ENCODE measurements at places on chromosomes 6 and 20.

DNA sequence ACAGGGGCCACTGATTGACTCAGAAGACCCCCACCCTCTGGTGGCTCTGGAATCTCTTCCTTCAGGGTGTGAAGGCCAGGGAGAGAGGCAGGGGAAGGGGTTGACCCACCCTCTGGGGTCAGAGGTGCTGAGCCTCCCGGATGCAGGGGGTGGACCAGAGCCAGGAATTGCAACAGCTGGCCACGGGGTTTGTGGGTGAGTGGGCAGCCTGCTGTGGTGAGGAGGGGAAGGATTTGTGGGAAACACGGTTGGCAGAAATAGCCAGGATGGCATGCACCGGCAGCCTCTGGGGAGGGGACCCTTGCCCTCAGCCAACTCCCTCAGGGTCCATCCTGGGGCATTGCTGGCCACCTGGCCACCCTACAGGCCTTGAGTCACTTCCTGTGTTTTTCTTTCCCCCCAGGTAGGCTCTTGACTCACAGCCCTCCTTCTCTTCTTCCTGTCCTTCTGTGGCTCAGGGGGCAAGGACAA lies 92.8 kb downstream of the MRPL14 start:
- DNase-seq = no peak

- DNase-seq = no peak
Measured at GRCh38 chr6:158323561-158323958, 11.3 kb downstream of the TULP4 start.

DNA sequence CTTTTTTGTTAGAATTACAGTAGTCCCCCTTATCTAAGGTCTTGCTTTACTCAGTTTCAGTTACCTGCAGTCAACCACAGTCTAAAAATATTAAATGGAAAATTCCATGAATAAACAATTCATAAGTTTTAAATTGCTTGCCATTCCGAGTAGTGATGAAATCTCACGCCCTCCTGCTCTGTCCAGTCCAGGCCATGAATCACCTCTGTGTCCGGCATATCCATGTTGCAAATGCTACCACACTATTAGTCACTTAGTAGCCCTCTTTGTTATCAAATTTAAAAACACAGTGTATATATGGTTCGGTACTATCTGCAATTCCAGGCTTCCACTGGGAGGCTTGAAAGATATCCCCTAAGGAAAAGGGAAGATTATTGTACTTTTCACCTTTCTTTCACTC lies 164.6 kb upstream of the FAM83B start:
- no peak for DNase-seq

GRCh38 chr6:89475634-89476033 lies 42.7 kb downstream of the ANKRD6 start:
- no peak for DNase-seq

DNA sequence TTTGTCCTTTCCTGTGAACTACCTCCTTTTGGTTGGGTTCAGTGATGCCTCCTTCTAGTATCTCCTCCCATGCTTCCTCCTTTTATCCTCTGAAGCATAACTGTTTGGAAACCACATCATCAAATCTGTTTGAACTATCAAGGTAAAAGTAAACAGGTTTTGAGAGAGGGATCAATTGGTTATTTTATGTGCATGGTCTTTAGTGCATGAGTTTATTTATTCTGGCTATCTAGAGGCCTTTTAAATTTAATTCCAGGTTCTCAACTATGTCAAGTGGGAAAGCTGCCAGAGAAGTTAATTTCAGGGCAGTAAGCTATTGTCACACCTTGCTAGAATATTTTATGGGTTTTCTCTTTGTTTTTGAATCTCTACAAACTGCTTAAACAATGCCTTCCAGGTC lies 54.1 kb downstream of the WASF1 start:
- DNase-seq = no peak

- no peak for DNase-seq
Measured at GRCh38 chr6:111530667-111531066, 47.6 kb upstream of the REV3L start.

- no peak for DNase-seq
Measured at GRCh38 chr20:43690943-43691598, 24.2 kb downstream of the MYBL2 start.

DNA sequence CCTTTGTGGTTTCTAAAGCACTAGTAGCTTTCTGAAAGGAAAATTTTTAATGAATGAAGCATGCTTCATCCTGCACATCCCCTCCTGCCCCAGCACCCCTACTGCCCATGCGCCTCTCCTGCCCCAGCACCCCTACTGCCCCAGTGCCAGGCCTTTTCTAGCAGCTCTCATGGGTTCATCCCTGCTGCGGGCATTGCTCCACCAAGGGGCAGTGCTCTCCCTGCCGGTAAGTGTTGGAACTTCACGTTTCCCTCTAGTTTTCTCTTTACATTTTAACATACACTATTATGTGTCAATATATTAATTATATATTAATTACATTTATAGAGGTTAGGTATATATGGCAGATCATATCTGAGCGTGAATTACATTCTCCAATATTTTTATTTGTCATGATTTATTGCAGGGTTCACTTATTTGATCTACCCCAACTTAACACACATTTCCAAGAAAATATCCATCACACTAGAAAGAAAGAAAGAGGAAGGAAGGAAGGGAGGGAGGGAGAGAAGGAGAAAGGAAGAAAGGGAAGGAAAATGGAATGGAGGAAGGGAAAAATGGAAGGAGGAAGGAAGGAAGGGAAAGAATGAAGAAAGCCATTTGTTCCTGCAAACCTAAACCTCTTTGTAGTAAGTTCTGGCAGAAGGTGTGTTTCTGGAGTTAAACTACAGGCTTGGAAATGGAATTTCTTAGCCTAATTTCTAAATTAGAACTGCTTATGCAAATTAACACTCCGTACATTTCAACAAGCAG lies 46.8 kb downstream of the CEP43 start:
- no peak for DNase-seq

DNA sequence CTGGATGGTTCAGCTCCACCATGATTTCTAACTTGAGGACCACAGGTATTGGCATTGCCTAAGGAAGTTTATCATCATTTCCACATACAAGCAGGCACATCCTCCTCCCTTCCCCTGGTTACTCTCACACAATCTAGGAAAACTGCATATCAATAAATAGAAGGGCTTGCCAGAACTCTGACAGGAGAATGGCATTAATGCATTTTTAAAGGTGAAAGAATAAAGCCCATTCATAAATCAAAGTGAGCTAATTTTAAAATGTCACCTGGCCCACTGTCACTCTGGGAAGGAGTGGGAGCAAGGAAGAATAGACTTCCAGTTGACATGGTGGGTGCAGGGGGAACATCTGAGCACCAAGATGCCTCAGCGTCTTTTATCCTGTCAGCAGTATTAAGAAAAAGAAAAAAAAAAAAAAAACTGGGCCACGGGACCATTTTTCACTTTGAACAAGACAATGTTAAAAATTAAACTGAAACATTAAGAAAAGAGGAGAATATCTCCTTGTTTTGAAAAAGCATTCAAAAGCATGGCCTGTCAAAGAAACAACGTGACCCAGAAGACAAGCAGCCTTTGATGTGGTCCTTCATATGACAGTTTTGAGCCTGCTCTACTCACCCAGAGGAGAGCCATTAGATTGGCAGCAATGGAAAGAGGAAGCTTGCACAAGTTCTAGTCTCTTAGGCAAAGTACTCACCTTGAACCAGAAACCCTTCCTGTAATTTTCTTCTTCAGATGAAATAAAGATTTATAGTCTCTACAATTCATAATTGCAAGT lies 39.3 kb upstream of the SMLR1 start:
- no peak for DNase-seq

GRCh38 chr6:55918639-55919038 lies 43.2 kb upstream of the BMP5 start:
- DNase-seq = no peak

DNA sequence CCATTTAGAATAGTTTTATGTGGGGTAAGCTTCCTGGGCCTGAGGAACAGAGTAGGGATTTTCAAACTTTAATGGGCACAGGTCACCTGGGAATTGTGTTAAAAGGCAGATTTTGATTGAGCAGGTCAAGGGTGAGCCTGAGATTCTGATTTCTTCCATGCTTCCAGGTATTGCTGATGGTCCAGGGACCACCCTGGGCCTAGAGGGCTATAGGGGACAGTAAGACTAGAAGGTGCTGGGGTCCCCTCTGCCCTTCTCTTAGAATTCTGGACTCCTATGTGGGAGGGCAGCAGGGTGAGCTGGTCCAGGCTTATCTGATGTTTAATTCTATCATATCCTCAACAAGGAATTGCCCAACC lies 2.6 kb downstream of the DDR1 start:
- DNase-seq = no peak

- no peak for DNase-seq
Measured at GRCh38 chr6:161313940-161314509, 40.2 kb upstream of the AGPAT4 start.

- no peak for DNase-seq
Measured at GRCh38 chr6:46136831-46137230, 7.0 kb downstream of the ENPP4 start.

DNA sequence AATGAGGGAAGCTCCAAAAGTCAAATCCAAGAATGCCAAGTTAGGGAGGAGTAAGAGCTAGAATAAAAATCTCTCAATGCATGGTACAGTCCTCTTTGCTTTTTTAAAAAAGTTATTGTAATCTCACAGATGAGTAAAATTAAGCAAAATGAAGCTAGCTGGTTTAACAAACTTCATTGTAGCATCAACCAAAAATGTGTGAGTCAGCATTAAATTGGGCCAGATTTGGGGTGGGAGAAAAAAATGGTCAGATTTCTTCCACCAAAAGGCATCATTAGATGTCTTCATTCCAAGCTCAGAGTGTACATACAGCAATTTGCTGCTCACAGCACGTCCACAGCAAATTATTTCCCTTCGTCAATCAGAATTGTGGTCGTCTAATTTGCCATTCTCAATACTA lies 441.5 kb upstream of the FLRT3 start:
- DNase-seq = no peak

GRCh38 chr20:24629668-24630067 lies 160.2 kb downstream of the SYNDIG1 start:
- no peak for DNase-seq

- no peak for DNase-seq
Measured at GRCh38 chr6:22155551-22155950, 141.3 kb downstream of the PRL start.

- DNase-seq = no peak
Measured at GRCh38 chr6:73308712-73309534, 45.2 kb downstream of the DPPA5 start.

DNA sequence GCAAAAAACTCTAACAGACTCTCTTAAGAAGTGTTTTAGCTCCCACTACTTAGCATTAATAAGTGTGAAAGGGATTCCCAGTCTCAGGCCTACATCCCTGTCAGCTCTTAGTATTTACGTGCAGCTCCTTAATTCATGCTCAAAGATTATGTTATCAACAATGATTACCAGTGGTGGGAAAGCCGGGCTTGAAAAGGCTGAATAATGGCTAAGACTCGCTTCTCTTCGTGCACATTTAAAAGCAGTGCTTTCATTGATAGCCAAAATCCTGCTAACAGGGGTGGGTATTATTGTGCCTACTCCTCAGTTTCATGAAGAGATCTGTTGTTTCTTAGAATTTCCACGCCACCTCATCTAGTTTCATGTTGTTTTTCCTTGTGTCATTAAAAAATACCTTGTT lies 518.8 kb downstream of the GRIK2 start:
- DNase-seq = no peak

- peak; percentile 95 for DNase-seq
Measured at GRCh38 chr6:7261032-7261841, 51.8 kb downstream of the SSR1 start.
